ENCODE measurements at places on chromosomes 11 and 22.

- DNase-seq = no peak
Measured at GRCh38 chr11:10456519-10456918, 1.5 kb downstream of the AMPD3 start.

GRCh38 chr11:1760351-1761109 lies 3.2 kb downstream of the CTSD start:
- no peak for DNase-seq

GRCh38 chr11:38577769-38578168 lies 1979.7 kb upstream of the RAG2 start:
- DNase-seq = no peak

GRCh38 chr11:61091373-61092279 lies 10.7 kb upstream of the CD5 start:
- peak; percentile 67 for DNase-seq

GRCh38 chr11:118059246-118059940 lies 17.5 kb upstream of the TMPRSS4 start:
- no peak for DNase-seq

- DNase-seq = no peak
Measured at GRCh38 chr22:48718818-48719500, 1108.7 kb downstream of the BRD1 start.

DNA sequence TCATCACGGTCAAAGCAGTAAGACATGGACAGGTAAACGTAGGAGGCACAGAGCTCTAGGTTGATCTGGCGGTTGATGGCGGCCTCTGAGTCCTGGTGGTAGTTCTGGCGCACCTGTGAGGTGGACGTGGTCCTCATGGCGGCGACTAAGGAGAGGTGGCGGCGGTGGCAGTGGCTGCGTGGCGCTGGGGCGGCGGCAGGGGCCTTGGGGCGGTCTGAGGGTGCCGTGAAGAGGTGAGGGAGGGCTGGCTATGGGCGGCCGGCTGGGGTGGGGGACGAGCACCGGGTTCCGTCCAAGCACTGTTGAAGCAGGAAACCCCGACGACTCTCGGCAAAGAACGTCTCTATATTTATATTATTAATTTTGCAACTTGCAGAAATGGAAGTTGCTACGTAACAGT lies 85.6 kb downstream of the RSF1 start:
- DNase-seq = no peak

DNA sequence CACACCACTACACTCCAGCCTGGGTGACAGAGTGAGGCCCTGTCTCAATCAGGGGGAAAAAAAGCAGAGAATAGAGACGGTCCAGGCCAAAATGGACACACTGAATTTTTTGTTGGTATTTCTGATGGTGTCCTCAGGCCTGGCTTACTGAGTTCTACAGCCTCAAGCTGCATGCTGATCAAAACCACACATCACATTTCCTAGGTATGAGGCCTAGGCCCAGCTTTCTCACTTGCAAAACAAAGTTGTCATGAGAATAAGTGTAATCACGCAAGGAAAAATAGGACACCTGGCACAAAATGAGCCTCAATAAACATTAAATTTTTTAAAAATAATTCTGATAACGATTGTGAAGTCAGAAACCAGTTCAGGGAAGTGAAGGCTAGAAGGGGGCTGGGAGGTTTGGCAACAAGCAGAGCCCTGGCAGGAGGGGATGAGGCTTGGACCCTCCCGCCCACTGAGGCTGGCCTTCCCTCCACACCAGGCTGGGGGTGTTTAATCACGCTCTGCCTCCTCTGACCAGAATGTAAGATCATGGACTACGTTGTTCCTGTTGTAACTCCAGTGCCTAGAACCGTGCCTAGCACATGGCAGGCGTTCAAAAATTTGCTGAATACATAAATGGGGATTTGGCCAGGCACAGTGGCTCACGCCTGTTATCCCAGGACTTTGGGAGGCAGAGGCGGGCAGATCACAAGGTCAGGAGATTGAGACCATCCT lies 18.1 kb downstream of the PACSIN2 start:
- DNase-seq = no peak

DNA sequence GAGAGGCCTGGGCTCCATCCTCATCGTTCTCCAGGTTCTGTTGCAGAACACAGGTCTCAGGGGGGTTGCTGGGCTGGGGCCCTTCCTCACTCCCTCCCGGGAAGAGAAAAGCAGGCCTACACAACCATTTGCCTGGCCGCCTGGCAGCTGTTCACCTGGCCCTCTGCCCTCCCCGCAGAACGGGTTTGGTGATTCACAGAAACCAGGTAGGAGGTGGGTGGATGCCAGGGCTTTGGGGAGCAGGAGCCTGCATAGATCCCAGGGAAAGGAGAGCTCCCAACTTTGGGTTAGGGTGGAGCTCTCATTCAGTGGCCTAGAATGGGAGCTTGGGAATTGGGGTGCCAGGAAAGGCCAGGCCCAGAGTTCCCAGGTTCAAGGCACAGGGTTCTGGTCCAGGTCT lies 995 bp downstream of the TMEM134 start:
- no peak for DNase-seq

- DNase-seq = no peak
Measured at GRCh38 chr11:73387594-73388264, 11.5 kb downstream of the RELT start.

- no peak for DNase-seq
Measured at GRCh38 chr11:68148879-68149278, 27.7 kb upstream of the CHKA start.

DNA sequence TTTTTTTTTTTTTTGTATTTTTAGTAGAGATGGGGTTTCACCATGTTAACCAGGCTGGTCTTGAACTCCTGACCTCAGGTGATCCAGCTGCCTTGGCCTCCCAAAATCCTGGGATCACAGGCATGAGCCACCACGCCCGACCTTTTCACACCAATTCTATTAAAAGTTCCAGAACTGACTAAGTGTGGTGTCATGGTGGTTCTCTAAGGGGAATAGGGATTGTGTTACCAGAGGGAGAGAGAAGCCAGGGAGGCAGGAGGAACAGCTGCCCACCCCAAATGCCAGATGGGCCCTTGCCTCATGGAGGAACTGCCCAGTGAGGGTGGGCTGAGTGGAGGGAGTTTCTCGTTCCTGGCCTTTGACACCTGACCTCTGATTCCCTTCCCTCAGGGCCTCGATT lies 5.9 kb downstream of the RPS6KA4 start:
- no peak for DNase-seq

DNA sequence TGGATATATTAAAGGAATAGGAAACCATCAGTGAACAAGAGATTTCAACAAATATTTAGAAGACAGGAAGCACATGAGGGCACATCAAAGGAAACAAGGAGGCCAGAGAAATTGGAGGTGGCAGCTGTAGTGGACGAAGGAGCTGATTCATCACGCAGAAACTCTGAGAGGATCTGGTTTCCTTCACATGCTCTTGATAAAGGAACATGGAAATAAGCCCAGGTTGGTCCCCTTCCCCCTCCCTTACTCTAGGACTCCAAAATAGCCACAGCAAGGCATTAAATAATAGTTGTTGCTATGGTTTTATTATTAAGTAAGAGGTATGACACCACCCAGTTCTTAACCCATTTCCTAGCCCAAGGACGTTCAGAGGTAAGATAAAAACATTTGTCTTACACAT lies 11.3 kb downstream of the IZUMO1R start:
- no peak for DNase-seq

- DNase-seq = no peak
Measured at GRCh38 chr22:41048791-41049717, 43.3 kb upstream of the EP300 start.

- no peak for DNase-seq
Measured at GRCh38 chr11:60957188-60957587, 5.2 kb upstream of the SLC15A3 start.

DNA sequence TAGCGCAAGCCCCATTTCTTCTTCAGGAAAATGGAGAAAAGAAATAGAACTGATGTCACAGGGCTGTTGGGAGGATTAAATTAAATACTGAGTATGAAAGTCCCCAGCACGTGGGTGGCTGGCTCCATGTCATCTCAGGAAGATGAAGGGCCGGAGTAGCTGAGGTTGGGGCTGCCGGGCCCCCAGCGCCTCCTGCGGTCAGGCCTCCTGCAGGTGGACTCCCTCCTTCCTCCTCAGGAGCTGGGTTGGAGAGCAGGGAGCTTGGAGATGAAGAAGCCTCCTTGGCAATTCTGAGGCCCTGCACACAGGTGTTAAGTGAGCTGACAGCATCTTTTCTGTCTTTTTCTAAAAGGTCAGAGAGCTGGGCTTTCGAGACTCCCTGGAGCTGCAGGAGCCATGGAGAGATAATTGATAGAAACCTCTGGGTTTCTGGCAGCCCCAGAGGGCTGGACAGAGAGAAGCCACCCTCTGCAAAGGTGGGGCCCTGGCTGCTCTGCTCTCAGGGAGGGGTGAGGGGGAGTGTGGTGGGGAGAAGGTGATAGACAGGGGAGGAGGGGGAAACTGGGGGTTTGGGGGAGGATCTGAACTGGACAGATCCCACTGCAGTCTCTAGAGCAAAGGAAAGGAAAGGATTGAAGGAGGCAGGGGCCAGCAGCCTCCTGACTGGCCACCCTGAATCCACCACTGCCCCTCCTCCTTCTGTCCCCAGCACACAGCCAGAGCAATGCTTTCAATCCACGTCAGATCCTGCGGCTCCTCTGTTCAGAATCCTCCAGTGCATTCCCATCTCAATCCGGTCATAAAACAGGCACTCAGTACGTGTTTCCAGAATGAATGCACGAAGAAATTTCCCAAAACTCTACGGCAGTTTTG lies 210.8 kb downstream of the CEP164 start:
- no peak for DNase-seq

DNA sequence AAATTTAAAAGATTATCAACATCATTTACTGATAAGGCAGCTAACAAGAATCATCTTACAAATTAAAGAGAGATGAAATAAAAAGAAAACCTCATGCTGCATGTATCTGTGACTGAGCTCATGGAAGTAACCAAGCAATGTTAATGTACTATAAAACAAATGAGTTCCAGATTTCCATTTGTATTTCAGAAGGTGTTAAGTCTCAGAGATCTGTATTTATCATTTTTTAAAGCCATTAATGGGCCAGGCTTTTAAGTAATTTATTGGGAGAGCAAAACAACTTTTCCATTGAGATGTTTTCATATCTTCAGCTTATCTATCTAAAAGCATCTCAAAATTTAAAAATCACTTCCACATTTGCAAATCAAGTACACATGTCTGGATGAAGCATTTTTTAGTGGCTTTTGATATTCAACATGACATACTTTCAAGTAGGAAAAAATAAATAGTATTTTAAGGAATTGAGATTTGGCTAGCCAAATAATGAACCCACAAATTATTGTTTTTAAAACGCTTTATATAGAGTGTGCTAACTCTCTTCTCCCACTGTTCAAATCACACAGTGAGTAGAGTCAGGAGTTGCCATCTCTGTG lies 17.9 kb upstream of the BBOX1 start:
- no peak for DNase-seq

DNA sequence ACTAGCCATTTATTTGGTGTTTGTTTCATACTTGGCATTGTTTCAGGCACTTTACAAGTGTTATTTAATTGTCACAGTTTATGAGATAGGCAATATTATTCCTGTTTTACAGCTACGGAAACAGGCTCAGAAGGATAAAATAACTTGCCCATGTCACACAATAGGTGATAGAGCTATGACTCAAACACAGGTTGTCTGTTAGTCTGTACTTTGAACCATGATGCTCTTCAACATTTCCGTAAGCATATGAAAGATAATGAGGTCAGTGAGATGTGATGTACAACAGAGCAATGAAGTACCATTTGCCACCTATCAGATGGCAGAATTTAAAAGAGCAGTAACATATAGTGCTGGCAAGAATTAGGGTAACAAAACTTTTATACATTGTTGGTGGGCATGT lies 15.3 kb downstream of the TUG1 start:
- no peak for DNase-seq

GRCh38 chr22:49469896-49470740 lies 357.6 kb downstream of the BRD1 start:
- no peak for DNase-seq

- DNase-seq = no peak
Measured at GRCh38 chr11:108620958-108621772, 27.6 kb upstream of the EXPH5 start.

- peak; percentile 41 for DNase-seq
Measured at GRCh38 chr22:42780070-42780540, 59.4 kb upstream of the A4GALT start.

- DNase-seq = no peak
Measured at GRCh38 chr11:134346101-134346975, 14.6 kb downstream of the GLB1L2 start.

DNA sequence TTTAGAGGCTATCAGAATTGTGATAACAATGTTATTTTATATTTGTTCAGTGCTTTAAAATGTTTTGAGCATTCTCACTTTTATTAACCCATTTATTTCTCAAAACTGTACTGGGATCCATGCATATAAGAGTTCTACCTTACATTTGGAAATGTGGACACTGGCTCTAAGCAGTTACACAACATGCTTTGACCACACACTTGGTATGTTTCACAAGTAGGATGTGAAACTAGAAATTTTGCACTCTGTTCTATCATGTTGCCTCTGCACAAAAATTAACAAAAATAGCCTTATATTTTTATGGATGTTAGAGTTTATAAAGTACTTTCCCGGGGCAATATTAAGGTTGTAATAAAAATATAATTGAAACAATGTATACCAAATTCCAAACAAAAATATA lies 126.9 kb upstream of the CHORDC1 start:
- no peak for DNase-seq

DNA sequence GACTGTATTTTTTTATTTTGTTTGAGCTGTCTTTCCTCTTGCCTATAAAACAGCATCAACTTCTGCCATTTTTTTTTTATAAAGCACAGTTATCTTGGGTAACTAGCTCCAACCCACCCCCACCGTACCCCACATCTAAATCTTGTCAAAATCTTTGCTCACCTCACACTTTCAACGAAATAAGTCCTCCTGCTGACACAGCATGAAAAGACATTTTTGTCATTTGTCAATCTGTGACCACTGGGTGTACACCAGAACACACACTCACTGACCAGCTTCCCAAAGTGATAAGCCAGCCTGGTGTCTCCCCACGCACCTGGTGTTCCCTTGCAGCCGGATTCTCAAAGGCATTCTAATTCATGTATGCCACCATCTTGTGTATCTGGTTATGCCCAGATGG lies 1.7 kb upstream of the TECTA start:
- DNase-seq = no peak

DNA sequence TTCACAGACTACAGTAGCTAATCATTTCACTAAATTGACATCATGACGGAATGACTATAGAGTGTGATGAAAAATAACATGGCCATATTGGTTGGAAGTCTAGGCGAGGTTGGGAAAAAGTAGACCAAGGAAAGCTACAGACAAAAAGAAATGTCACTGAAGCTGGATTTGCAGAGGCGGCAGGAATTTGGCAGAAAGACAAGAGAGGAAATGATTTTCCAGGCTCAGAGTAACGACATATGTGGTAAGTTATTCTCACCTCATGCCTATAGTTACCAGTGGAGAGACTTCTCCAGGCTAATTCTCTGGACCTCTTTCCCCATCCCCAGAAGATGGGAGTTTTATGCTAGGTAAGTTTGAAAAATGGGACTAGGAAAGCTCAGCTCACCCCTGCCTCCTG lies 1005.8 kb upstream of the CCDC90B start:
- DNase-seq = no peak

- no peak for DNase-seq
Measured at GRCh38 chr22:31611061-31611760, 50.8 kb downstream of the PISD start.

GRCh38 chr22:46450931-46451561 lies 86.4 kb downstream of the CELSR1 start:
- DNase-seq = no peak
